ENCODE measurements at places on chromosomes 2 and 18.

GRCh38 chr18:1464444-1465217 is 560.0 kb downstream of the ADCYAP1 start:
- no peak for DNase-seq

DNA sequence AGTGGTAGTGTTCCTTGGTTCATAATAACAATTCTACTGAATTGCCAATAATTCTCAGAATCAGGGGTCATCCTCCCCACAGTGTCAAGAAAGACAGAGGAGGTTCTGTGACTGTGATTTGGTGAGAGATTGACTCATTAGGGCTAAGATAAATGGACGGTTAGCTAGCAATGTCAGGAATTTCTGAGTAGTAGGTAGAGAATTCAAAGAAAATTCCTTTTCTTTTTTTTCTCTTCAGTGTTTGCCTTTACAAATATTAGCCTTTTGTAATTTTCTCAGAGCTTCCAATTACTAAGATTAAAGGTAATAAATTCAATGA is 16.8 kb upstream of the CRIM1 start:
- DNase-seq, result peak; percentile 68

DNA sequence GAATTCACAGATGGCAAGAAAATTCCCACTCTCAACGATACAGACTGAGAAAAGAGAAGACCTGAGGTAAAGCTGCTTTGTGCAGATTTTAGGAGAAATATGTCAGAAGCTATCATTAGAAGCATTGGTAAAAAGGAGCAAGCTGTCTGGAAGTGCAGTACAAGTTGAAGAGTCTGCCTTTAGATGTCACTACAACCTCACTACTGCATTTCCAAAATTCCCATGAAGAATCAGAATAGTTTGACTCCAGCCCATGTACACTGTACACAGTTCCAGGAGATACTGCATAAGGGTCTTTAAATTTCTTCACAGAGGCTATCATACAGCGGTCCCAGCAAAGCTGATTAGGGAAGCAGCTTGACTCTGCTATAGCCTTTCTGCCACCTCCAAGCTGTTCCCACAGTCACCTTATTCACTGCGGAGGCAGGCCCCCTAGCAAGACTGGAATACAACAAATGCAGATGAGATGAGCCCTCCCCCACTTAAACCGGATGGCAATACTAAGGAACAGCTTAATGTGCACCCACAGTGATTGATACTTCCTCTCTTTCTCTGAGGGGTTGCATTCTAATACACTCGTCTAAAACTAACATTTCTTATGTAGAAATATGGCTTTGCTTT is 527.4 kb downstream of the TMEM182 start:
- peak; percentile 12 for DNase-seq

DNA sequence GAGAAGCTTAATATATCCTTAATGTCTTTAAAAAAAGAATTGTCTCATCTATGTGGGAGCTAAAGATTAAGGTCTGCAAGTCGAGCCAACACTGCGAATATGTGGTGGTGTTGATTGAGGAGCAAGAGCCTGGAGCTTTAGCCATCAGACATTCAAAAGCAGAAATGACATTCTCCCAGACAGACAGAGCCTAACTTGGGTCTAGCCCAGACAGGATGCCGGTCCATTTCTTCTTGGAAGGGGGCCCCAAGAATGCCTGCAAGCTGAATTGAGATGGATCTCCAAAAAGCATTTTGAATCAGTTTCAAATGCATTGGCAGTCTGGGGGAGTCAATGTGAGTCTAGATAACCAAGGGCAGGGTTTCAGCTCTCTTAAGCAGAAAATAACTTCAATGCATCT is 30.1 kb upstream of the EML4 start:
- no peak for DNase-seq

DNA sequence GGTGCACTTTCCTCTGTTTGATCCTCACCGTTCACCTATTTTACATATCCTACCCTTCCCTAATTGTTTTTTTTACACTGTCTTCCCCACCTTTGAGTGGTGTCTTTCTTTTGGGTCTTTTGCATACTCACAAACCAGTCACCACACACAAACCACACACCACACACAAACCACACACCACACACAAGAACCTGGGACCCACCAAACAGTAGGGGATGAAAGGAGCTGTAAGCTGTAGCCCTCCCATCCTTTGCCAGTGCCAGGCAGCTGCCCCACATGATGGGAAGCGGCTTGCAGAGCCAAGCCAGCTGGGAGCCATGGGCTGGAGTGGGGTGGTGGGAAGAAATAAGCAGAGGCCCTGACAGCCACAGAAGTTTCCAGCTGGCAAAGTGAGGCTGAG is 38.9 kb upstream of the MSH6 start:
- no peak for DNase-seq

DNA sequence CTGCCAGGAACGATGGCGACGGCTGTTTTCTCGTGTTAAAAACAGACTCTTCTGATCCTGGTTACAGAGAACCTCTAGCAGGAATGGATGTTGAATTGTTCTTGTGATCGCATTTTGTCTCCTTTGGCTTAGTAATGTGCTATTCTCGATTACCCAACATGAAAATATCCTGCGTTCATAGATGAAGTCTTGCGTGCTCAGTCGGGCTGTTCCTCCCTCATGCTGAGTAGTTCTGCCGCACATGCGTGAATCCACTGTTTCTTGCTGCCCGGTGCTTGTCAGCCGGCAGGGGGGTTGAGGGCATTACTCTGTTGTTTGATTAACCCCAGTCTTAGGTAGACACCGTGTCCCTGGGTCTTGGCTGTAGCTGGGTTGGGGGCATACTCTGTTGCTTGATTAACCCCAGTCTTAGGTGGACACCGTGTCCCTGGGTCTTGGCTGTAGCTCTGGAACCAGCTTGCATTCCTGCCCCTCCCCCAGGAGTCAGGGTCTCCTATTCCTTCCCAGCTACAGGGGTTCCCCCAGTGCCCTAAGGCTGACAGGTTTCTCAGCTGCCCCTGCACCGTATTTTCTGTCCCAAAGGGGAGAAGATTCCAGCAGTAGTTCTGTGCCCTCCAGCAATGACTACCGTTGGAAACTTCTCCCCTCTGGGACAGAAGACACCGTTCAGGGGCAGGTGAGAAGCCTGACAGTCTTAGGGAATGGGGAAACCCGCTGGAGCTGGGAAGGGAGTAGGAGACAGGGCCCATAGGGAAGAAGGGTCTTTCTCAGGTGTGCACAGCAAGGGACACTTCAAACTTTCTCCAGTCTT is 22.1 kb upstream of the ASB1 start:
- DNase-seq, result no peak

All from Daoy (cell line).